ENCODE measurements at places on chromosomes 1 and 21.

GRCh38 chr1:67298762-67299161 lies 8.9 kb upstream of the IL12RB2 start:
- no peak for DNase-seq

GRCh38 chr1:116710420-116711262 lies 43.1 kb upstream of the IGSF3 start:
- DNase-seq = no peak

DNA sequence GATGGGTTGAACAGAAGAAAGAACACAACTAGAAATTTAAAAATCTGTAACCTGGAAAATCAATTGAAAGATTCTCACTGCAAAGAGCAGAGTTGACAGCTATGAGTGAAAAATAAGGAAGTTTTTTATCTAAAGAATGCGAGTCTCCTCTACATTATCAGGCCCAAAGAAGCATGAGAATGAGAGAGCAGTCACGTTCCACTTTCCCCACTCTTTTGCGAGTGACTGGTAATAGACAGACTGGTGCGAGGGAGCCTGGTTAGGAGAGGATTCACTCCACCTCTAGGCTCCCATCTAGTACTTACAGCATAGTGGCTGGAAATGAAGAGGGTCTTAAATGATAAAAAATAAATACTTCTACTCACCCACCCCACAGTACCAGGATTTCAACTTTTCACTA lies 52.0 kb downstream of the PRDX6 start:
- no peak for DNase-seq

- DNase-seq = no peak
These were observed 53.1 kb upstream of the FMO3 start for GRCh38 chr1:171037626-171038025.

GRCh38 chr1:209880031-209880430 lies 52.3 kb downstream of the UTP25 start:
- DNase-seq = no peak

DNA sequence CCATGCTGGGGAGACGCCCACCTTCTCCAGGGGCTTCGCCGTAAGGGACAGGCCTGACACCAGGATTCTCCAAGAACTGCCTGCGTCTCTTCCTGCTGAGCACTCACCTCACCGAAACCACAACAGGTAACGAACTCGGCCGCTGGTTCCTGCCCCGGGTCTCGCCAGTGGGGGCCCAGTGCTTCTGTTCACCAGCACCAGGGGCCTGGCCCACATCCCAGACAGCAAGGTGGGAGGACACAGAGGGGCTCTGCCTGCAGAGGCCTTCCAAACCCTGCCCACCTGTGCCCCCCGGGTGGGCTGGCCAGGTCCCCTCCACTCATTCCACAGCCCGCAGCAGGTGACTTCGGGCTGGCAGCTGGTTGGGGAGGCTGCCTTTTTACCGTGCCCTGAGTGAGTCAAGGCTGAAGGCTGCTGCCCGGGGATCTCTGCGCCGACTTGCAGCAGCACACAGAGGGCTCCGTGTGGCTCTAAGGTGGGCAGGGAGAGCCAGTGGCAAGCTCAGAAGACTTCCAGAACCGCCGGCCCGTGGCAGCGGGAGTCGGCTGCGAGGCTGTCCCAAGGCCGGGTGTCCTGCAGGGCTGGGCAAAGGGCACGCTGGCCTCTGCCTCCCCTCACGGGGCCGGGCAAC lies 14.7 kb upstream of the COL18A1 start:
- DNase-seq = no peak

- DNase-seq = no peak
These were observed 8.1 kb upstream of the OR6K3 start for GRCh38 chr1:158728510-158729225.

DNA sequence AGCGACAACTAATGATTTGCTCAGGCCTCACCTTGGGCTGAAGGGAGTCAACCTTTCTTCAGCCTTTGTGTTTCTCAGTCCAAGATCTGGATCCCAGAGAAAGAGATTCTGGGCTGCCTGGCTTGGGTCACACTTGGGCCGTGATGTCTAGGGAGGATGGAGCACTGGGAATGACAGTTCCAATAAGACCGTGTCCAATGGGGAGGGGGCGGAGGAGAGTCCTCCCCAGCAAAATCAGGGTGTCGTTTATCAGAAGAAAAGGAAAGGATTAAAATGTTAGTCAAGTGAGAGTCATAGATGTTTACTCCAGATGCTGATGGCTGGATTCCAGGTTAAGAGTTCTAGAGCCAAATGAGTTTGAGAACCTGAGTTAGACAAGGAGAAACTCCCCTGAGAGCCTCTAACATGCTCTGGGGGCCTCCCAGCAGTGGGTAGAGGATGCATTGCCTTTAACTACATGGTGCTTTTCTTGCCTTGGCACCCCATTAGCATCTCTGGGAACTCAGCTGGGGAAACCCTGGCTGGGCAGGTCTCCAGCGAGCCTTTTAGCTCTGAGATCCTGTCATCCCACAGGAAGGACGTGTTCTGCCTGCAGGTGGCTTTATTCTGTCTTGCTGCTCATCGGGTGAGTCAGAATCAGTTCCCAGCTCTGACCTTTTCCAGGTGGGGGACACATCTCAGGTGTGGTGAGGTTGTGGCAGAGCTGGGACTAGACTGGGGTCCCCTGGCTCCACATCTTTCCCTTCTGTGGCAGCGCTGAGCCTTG lies 22.2 kb downstream of the NIPAL3 start:
- no peak for DNase-seq

- DNase-seq = no peak
These were observed 20.5 kb downstream of the WNT2B start for GRCh38 chr1:112529301-112529700.

DNA sequence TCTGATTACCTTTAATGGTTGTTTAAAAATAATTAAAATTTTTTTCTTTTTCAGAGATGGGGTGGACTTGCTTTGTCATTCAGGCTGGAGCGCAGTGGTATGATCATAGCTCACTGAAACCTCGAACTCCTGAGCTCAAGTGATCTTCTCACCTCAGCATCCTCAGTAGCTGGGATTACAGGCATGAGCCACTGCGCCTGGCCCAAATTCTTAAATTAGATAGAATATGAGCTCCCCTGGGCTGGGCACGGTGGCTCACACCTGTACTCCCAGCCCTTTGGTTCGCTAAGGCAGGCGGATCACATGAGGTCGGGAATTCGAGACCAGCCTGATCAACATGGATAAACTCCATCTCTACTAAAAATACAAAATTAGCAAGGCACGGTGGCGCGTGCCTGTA lies 17.0 kb downstream of the CERS2 start:
- no peak for DNase-seq

DNA sequence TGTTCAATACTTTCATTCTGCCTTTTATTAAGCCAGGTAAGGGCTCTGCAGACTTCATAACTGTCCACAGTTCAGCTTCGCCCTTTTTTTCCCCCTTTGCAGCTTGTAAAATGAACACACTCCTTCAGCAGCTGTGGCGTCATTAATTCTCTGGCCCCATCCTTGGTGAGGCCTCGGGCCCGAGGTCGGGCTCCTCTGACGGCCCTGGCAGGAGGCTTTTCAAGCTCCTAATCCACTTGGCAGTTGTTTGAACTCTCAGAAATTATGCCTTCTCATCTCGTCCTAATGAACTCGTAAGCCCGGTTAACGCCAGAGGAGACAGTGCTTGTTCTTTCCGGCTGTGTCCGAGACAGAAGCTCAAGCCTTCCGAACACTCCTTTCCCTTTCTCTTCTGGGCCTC lies 18.1 kb upstream of the EPHA8 start:
- DNase-seq = no peak

- no peak for DNase-seq
These were observed 2.1 kb downstream of the ELK4 start for GRCh38 chr1:205629751-205630150.

GRCh38 chr1:55363268-55363667 lies 148.1 kb upstream of the USP24 start:
- DNase-seq = no peak

DNA sequence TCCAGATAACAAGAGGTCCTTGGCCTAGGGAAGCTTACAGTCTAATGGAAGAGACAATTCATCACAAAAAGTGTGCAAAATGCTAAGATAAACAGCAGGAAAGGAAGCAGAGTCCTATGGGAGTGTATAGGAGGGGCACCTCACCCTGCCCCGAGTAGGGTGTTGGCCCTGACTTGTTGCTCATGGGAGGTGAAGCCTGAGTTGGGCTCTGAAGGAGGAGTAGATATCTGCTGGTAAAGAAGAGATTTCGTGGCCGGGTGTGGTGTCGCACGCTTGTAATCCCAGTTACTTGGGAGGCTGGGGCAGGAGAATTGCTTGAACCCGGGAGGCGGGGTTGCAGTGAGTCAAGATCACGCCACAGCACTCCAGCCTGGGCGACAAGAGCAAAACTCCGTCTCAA lies 18.6 kb upstream of the GPR37L1 start:
- no peak for DNase-seq

- no peak for DNase-seq
These were observed 47.6 kb upstream of the PPP2R5A start for GRCh38 chr1:212237651-212238050.

DNA sequence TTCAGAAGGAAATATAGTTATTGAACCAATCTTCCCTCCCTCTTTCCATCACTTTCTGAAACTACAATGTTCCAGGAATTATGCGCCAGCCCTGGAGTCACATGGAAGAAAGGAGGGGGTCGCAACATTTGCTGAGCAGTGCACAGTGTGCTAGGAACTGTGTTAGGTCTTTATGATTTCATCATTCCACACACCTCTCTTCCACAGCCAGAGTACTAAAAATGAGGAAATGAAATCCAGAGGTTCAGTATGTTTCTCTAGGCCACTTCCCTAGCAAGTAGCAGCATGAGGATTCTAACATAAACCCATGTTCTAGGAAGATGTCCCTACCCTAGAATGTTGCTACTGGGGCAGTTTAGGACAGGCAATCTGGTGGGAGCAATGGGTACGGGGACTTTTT lies 158.1 kb downstream of the SLC45A1 start:
- no peak for DNase-seq

GRCh38 chr1:115068826-115069585 lies 20.3 kb downstream of the TSPAN2 start:
- peak; percentile 33 for DNase-seq

GRCh38 chr1:921011-921837 lies 2.5 kb upstream of the SAMD11 start:
- DNase-seq = peak; percentile 62

DNA sequence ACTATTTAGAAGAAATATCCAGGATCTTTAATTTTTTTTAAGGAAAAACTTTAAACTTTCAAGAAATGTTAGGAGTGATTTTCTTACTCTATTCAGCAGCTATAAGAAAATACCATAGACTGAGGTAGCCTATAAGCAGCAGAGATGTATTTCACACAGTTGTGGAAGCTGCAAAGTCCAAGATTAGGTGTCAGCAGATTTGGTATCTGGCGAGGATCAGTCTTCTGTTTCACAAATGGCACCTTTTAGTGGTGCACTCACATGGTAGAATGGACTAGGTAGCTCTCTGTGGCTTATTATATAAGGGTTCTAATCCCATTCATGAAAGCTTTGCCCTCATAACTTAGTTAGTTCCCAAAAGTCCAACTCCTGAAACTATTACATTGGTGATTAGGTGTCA lies 207.4 kb downstream of the NCAM2 start:
- no peak for DNase-seq

GRCh38 chr21:25031750-25032149 lies 575.5 kb downstream of the MRPL39 start:
- DNase-seq = no peak

DNA sequence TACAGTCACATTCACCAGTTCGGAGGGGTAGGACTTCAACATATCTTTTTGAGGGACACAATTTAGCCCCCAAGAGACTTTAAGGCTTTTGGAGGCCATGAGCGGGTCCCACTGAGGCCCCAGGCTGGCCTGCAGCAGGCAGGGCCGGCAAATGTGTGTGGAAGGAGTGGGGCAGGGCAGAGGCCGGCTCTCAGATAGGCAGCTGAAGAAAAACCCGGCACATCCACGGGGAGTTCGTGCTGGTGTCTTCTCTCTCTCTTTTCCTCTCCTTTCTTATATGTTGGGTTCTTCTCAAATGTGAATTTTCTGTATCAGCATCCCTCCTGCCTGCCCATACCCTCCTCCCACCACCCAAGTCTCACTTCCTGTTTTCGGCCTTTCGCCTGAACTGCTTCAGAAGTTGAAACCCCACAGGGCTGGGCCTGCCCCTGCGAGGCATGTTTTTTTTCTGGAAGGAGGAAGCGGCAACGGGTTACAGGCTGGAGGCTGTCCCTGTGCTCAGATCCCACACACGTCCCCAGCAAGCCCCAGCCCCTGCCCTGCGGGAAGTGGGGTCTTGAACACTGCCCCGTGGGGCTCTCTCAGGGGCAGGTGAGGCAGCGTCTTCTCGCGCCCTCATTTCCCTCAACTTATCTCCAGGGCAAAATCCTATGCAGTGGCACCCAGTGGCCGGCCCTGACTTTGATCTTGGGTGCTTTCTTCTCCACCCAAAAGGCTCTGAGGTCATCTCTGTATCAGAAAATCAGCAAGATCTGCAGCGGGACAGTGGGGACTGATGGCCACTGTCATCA lies 9.7 kb upstream of the UMODL1 start:
- no peak for DNase-seq

GRCh38 chr1:64608005-64608650 lies 136.7 kb upstream of the RAVER2 start:
- DNase-seq = no peak

- no peak for DNase-seq
These were observed 7.7 kb downstream of the ARID1A start for GRCh38 chr1:26703478-26703877.

DNA sequence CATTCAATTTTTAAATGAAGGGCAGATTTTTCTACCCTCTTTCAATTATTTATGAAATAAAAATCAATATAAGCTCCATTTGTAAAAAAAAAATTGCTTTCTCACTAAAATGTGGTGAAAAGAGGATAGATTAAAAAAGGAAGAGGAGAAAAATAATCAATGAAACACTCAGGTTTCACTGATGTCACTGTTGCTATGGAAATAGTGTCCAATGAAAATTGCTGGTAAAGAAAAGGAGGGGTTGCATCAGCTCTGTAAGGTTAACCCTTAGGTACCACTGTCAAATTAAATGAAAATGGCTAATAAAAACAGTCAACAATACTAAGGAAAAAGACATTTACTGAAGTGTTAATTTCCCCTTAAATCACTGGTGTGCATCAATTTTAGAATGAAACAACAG lies 91.6 kb upstream of the TTC39A start:
- DNase-seq = peak; percentile 38

DNA sequence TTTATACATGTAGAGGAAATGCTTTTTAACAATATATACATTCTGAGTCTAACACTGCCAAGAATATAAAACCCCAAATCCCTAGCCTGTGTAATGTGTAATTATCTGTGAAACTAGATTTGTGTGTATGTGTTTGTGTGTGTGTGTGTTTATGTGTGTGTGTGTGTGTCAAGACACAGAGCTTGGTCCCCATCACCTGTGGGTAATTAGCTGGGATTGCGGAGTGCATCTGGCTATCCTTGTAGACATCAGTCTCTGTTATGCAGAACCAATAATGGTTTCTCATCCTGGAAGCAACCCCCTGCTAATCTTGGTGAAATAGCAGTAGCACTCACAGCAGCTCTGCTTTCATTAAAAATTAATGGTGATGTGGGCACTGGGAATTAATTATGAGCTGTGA lies 26.3 kb upstream of the ST6GALNAC3 start:
- no peak for DNase-seq
